Hematopoietic multipotent progenitor cell treated with erythropoietin and hydrocortisone succinate and interleukin-3 and kit ligand, for 17 days (in vitro differentiated cells): ENCODE measurements at places on chromosomes 16 and 17.

GRCh38 chr16:87922250-87922871, 14.0 kb downstream of the CA5A start:
- DNase-seq: no peak

- DNase-seq: no peak
These were observed 741 bp upstream of the TLCD3A start for GRCh38 chr17:731644-732066.

- DNase-seq: no peak
These were observed 10.1 kb upstream of the KRT28 start for GRCh38 chr17:40809721-40810421.

- no peak for DNase-seq
These were observed 2.2 kb downstream of the HEATR9 start for GRCh38 chr17:35866341-35866950.

DNA sequence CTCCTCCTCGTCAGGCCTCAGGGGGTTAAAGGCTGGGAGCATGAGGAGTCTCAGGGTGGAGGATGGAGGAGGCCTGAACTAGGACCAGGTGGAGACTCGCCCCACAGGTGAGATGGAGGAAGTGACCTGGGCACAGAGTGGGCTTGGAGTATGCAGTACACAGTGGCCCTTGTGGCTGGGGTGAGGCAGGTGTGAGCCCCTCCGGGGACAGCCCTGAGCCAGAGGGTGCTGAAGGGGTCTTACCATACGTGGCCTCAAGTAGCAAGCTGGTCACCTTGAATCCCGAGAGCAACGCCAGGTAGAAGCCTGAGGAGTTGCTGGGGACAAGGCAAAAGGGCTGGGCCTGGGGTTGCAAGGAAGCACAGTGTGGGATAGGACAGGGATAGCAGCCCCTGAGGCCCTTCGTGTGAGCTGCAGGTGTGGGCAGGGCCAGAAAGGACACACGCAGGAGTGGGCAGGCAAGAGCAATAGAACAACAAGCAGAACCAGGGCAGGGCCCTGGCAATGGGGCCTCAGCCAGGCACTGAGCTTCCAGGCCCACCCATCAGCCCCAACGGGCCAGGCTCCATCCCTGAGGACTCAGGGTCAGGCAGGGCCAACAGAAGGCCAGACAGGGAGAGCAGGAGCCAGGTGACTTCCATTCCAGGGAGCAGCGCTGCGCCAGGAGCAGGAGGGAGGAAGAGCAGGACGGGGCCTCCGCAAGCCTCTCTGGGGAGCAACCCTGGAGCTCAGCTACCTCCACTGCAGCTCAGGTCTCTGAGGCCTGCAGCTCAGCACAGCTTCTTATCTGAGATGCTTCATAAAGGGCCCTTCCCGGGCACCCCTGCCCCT, 64.2 kb upstream of the TNRC6C start:
- DNase-seq: no peak

DNA sequence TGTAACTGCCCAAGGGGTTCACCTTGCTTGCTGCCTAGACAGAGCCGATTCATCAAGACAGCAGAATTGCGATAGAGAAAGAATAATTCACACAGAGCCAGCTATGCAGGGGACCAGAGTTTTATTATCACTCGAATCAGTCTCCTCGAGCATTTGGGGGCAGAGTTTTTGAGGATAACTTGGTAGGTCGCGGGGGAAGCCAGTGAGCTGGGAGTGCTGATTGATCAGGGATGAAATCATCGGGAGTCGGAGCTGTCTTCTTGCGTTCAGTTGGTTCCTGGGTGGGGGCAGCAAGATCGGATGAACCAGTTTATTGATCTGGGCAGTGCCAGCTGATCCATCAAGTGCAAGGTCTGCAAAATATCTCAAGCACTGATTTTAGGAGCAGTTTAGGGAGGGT, 9.1 kb downstream of the ITGAM start:
- no peak for DNase-seq

DNA sequence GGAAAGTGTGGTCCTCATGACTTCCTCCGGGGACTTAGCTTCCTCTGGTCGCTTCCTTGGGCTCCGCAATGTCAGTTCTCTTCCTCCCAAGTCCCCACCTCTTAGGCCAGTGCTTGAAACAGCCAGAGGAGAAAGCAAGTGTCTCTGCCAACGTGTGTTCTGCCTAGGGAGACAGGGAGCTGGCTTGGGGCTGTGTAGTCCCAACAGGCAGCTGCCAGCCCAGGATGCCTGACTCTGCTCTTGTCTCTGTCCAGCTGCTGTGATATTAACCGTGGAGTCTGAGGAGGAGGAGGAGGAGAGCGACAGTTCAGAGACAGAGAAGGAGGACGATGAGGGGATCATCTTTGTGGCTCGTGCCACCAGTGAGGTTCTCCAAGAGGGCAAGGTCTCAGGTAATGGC, 13.5 kb upstream of the PLEKHG4 start:
- no peak for DNase-seq
